GM06990 (cell line): ENCODE measurements at places on chromosomes 3 and 15.

DNA sequence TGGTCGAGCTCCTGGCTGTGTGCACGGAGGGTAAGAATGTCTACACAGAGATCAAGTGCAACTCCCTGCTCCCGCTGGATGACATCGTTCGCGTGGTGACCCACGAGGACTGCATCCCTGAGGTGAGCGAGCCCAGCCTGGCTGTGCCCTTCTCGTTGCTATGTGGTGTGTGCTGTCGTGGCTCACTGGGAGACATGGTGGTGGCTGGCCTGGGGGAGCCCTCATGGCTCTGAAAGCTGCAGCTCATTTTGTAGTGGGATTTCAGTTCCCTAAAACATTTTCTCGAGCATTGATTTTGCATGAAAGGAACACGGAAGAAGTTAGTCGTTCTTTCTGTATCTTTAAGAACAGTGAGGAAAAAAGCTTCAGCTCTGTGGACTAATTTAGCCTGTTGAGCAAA, 200.5 kb downstream of the ITPR1 start:
- peak; percentile 37 for DNase-seq

DNA sequence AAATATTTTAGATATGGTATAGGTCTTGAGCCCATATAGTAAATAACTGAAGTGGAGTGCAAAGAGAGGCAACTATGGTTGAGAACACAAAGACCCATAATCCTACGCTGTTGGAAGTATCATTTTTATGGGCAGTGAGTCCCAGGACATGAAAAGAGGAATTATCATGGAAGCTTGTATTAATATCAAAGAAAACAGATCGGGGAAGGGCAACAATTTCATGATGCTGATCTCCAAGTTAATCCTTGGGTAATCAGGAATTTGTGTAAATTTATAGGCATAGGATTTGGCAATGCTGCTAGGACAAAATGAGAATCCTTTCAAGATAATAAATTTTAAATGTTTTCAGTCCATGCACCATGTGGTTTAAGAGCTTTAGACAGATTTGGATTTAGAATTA, 40.2 kb upstream of the PYDC2 start:
- DNase-seq = no peak

DNA sequence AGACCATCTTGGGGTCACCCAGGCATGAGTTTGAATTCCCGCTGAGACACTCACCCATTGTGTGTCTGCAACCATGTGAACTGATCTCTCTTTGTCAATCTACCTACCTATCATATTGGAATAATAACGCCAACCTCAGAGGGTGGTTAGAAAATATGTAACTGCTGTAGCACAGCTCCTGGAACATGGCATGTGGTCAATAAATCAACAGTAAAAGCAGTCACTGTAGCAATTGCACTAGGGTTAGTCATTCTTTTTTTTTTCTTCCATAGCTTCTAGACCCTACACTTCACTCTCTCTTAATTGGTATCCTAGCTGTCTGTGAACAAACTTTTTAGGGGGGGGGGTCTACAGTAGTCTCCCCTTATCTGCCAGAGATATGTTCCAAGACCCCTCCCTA, 64.2 kb upstream of the SLCO2A1 start:
- DNase-seq = no peak

DNA sequence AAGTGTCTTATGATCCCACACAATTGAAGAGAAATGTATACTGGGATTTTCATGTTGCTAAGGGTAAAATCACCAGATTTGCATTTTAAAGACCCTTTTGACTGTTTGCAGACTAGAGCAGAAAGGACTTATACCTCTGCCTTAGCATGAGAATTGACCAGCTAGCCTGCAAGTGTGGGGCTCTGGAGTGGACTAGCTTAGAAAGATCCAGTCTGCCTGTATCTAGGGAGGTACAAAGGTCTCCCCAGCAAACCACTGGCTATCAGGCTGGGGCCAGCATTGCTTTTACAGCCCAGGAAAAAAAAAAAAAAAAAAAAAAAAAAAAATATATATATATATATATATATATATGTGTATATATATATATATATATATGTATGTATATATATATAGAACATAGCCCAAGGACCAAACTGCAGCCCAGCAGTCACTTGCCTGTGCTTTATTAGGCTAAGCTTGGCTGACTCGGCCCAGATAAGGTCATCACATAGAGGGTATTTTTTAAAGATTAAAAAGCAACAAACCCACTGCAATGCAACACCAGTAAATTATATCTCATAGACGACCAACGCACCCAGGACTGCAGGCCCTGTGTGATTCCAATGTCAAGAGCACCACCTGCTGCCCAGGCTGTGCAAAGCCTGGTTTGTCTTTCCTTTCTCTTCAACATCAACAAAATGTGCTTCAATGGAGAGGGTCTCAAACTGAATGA, 63.7 kb downstream of the DCLK3 start:
- no peak for DNase-seq

DNA sequence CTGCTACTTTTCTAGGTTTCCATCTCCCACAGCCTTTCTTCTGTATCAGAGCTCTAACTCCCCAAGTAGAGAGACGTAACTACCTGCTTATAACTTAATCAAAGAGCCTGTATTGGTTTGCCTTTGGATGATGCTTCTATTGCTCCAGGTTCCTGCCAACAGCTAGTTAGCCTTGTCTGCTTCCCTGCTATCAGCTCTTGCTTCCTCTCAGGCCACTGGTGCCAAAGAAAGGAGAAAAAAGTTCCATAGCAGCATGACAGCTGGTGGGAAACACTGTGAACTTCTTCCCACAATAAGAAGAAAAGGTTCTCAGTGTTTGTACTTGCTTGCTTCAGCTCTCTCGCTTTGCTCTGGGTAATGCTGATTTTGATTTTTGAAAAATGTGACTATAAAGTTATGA, 206.6 kb downstream of the GBE1 start:
- no peak for DNase-seq

GRCh38 chr15:40722354-40722753, 27.4 kb downstream of the RAD51 start:
- no peak for DNase-seq

DNA sequence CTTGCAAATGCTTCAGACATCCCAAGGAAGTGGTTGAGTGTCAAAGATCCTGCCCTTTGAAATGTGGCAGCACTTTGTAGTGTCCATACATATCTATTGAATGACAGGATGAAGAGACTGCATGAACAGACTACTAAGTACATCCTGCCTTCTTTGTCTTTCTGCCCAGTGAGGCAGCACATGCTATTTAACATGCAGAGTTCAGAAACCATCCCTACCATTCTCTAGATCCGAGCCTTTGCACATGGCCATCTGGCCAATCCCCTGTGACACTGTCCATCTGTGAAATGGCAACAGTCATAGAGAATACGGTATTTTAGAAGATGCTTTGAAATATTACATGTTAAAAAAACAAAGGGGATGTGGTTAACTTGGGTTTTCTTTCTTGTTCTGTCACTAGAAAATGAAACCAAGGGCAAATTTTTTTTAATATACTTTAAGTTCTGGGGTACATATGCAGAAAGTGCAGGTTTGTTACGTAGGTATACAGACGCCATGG, 519.6 kb downstream of the NTRK3 start:
- DNase-seq = no peak

GRCh38 chr15:82304778-82305090, 42.1 kb downstream of the SAXO2 start:
- no peak for DNase-seq

GRCh38 chr15:57205027-57205855, 171.1 kb upstream of the CGNL1 start:
- no peak for DNase-seq

GRCh38 chr15:39774688-39775267, 7.9 kb downstream of the FSIP1 start:
- DNase-seq = no peak

DNA sequence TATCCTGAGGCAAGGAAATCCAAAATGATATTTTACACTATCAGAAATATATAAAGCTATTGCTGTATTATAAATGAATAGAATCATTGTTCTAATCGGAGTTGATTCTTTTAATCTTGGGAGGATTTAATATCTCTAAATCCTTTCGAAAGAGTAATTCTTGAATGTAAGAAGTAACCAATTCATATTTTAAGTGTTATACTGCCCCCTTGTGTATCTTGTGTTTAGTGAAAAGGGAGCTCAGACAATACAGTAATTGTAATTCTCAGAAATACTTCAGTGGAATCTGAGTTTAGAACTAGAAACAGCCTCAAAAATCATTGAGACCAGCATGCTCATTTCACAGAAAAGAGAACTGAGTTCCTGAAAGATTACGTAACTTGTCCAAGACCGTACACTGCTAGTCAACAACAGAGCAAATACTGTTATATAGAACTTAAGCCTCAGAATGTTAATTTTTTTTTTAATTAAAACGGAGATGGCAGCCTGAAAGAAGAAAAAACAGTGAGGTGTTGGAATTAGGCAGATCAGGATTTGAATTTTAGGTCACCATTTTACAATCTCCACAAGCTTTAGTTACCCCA, 42.9 kb downstream of the PLCH1 start:
- DNase-seq = no peak

- DNase-seq = no peak
Observed at GRCh38 chr3:52489453-52489852, 5.7 kb upstream of the STAB1 start.

DNA sequence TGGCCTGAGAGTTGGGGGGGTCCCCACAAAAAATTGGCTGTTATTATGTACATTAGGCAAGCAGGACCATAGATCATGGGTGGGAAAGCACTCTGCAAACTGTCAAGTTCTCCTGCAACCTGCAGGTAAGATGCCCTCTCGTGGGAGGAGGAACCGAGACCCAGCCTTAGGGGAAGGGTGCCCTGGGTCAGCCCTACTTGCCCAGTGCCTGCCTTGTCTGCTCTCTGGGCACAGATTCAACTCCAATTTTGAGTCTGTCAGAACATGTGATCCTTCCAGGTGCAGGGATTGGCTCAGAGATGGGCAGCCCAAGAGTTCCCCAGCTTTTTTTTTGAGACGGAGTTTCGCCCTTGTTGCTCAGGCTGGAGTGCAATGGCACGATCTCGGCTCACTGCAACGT, 99.2 kb downstream of the PLXNA1 start:
- no peak for DNase-seq

DNA sequence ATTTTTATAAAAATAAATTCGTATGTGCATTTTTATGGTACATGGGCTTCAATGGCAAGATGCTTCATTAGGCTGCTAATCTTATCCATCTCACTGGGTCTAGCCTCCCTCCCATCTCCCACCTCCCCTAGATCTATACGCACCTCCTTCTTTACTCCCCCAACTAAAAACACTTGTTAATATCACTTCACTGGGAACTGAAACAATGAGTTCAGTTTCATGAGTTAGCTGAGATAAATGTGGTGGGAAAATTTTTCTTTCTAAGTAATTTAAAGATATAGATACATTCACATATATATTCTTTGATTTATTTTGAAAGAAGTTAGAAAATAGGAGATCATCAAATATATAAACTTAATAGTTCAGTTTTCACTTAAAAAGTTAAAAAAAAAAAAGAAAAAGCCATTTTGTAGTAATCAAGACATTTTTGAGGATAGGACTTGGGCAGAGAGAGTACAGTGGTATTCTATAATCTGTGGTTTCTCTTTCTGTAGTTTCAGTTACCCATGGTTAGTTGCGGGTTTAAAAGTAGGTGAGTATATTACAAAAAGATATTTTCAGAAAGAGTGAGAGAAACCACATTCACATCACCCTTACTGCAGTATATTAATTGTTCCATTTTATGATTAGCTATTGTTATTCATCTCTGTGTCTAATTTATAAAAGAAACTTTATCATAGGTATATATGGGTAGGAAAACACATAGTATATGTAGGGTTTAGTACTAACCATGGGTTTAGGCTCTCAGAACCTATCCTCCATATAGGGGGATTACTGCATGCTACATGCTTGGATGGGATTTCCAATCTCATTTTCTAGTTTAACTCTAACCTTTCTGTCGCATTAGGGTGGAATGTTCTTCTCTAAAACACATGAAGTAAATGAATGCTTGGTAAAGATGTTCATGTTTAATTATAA, 316.0 kb upstream of the CBLB start:
- DNase-seq = peak; percentile 73

DNA sequence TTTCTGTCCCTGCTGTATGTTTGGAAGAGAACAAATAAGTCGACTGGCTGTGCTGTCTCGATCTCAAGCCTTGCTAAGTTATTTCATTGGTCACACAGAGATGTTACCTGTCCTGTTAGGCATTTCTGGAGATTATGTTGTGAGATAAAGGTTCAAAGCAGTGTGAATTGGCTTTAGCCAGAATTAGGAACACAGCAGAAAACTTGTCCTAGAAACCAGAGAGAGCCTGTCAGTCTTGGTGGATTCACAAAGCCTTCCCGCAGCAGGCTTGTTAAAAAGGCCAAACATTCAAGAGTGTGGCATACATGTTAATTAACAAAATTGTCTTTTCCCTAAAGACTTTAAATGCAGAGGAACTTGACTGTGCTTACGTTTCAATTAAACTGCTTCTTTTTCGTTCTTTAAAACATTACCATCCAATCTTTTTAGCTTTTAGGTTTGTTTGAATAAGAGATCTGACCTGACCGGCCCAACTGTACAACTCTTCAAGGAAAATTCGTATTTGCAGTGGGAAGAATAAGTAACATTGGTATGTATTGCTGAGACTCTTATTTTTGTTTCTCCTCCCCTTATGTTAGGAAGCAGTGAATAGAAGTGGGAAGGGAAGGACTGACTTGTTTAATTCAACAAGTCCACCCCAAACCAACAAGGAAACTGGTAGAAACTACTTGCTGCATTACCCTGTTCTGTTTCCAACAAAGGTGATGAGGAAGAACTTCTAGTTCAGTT, 25.2 kb downstream of the ABHD2 start:
- DNase-seq = no peak

DNA sequence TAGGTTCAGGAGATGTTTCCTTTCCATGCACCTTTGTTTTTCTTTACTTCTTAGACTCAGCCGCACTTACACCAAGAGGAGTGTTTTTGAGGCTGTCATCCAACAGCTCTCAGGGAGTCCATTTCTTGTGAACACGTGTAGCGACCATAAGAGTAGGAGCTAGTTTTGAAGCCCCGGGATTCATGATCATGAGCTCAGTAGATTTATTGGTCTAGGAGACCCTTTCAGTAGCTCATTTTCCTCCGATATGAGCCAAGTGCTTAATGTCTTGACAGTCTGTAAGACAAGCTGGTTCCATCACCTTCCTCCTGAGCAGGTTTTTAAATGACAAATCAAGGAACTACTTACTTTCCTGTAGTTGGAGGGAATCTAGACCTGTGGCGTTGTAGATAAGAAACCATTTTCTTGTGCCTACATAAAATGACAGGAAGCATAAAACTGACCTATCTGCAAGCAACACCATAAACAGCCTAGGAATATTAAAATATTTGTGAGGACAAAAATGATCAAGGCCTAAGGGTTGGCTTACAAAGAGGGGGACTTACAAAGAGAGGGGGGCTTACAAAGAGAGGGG, 172.6 kb upstream of the BHLHE40 start:
- no peak for DNase-seq

DNA sequence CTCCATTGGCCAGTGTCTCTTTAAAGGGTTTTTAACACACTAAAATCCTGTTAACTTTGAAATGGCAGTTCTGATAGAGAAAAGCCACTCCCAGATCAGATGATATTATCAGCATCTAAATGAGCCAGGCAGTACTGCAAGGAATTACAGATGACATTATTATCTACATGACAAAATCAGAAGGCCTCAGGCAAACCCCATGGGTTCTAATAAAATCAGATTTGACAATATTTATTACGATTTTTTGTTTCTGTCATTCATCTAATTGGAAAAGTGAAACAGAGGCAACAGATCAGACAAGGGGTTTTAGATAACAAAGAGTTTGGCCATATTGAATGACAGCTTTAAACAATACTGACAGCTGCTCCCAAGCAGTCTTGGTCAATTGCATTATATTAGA, 112.7 kb downstream of the FEZF2 start:
- no peak for DNase-seq
